ENCODE measurements at places on chromosomes 5 and 9. TPM values are rescaled to one million over a fixed set of nuclear protein-coding genes. Genes with fewer than 3 reads are reported as not detected.
A peak's percentile ranks its signal among the peaks of the same experiment; 100 is the strongest.

DNA sequence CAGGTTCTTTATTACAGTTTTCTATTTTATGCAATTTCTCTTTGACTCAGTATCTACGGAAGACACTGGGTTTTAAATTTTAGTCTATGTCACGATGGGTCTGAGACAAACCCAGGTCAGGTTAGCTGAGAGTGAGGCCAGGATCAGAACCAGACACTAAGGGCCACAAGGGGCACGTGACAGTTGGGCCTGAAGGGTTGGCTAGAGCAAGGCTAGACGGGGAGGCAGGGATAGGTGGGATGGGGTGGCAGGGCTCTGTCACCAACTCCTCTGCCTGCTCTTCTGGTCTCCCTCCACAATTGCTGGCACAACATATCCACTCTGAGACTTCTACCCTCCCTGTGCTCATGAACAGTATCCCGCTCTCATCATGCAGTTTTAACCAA, 76.4 kb downstream of the MED27 start:
- DNase-seq, result no peak

- no peak for DNase-seq
Measured at GRCh38 chr9:31536471-31536870, 848.0 kb upstream of the ACO1 start.

DNA sequence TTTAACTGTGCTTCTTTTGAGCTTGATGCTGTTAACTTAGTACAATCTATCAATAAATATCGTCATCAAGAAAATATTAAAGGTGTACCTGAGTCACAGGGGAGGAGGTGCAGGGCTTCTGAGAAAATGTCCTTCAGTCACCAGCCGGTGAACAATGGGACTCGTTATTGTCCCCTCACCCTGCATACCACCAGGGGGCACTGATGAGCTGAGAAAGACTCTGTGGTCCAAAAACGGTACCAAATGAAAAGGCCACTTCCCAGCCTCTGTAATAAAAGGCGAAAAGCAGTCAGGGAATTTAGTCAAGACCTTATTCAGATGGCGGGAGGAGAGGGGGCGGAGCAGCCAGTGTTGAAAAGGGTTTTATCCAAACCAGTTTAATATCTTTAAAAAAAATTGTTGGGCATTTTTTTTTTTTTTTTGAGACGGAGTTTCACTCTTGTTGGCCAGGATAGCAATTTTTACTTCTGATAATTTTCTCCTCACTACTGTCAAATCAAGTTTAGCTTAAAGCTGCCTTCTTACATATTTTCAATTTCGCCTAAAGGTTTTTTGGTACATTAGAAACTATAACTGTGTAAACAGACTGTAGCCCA, 271.9 kb upstream of the ADAMTS16 start:
- peak; percentile 33 for DNase-seq

DNA sequence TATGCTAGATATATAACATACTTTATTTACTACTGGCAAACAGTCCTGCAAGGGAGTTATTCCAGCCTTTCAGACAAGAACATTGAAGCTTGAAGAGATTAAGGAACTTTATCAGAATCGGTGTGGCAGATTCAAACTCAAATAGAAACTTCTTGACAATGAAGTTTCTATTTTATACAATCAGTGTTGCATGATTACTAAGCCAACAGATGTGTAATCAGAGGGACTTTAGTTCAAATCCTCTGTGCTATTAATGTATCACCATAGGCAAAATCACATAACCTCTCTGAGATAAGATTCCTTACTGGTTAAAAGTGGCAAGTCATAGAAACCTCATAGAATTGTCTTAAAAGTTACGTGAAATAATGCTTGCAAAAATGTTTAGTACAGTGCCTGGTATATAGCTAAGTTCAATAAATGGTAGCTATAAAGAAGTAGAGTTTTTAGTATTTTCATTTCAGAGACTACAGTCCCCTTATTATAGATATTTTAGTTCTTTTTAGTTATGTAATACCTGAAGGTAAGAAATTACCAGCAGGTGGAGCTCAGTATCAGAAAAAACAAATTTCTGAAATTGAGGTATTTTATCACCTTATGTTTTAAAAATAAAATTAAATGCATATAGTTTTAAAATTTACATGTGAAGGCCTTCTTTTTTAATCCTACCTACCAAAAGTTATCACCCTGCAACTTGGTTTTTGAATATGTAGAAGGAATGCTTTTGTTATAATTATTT, 172.1 kb downstream of the FER start:
- no peak for DNase-seq

DNA sequence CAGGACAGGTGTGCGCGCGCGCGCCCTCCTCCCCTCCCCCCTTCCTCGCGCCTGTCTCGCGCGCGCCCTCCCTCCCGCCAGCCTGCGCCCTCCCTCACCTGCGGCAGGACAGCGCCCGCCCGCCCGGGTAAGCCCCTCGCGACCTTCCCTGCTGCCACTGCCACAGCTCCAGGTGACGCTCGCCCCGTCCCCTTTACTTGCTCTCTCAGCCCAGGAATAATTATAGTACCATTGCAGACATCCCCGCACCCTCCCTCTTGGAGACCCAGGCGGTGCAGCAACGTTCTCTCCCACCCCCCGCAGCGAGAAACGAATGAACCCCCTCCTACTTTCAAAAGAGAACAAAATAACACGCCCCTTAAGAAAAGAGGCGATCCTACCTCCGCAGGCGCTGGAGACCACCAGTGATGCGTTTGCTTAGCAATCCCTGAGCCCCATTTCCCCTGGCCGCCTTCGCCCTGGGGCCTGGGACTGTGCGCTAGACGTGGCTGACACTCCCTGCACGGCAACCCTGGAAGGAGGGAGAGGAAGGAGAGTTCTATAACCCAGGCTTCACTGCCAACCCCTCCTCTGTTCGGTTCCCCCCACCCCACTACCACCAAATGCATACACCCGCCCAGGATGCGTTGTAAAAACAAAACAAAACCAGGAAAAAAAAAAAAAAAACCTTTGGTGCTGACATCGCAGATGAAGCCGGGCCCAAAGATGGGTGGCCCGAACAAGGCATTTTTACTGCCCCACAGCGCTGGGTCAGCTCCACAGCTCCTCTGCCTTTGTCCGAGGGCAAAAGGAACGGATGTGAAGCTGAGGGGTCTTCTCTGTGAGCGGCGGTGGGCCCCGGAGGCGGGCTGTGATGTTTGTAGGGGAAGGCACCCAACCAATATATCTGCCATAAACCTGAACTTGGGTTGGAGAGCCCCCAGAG, 5.6 kb upstream of the PURA start:
- no peak for DNase-seq

ANKRD34B gene
- total RNA-seq, result 0.10 TPM

PARP8 gene
- total RNA-seq, result 20.2 TPM

PCDHB9 gene
- 1.8 TPM for total RNA-seq

ATP10B gene
- total RNA-seq, result not detected

ADGRV1 gene
- 0.49 TPM for total RNA-seq

ZFP2 gene
- total RNA-seq, result 1.2 TPM

Measured in Panc1 (cell line).